Caudate nucleus (tissue), 63 donors: ENCODE measurements at places on chromosomes 1 and 21.

DNA sequence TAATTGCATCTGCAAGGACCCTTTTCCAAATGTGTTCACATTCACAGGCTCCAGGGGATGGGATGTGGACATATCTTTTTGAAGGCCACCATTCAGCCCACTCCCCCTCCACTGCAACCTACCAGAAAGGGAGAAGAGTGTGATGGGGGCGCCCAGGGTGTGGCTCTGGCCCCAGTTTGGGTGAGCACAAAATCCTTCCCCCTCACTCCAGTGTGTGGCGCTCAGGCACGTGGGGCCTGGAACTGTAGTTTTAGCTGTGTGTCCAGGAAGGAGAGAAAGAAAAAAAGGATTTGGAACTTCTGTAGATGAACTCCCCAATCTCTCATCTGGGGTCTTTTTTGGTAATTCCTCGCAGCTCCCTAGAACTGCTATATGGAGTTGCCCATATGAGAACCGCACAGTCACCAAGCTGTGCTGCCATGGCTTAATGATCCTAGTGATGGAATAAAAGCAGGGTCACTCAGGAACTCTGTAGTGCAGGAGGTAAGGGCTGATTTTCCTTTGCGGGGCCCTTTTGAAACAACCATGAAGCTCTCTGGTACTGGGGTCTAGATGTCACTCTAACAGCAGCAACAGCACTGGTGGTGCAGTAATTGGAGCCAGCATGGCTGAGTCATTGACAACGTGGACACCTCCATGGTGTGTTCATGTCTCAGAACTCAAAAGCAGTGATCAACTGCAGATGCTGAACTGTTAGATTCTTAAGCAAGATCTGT is 17.0 kb downstream of the AGT start:
- no peak for DNase-seq

DNA sequence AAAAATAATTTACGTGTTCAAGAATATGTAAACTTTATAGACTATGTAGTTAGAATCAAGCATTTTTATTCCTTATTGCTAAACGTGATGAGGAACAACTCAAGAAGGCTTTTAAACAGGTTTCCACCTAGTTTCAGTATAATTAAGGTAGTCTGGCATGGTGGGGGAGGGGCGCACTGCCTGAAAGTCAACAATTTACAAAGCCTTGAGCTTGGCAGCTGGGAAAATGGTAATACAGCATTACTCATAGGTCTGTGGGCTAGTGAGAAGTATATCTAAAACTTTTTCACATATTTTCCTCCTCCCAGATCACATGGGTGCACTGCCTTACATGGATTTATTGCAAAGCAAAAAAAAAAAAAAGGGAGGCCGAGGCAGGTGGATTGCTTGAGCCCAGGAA is 75.2 kb downstream of the EVI5 start:
- DNase-seq, result no peak

DNA sequence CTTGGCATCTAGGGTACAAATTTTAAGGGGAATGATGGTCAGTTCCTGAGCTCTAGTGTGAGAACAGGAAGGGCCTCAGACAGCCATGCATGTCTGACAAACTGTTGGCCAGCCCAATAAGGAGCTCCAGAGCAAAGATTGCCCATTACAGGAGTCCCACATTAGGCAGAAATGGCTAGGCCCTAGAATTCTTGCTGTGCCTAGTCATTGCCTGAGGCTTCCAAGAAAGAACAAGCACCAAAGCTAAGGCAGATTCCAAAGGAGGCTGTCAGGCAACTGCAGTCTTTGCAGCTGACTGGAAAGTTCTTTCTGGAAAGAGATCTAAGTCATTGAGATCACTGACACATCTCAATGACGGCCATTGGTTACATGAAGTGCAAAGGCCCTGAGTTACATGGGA is 3.9 kb upstream of the STIL start:
- no peak for DNase-seq

GRCh38 chr1:65963156-65963888 is 170.6 kb downstream of the PDE4B start:
- no peak for DNase-seq

DNA sequence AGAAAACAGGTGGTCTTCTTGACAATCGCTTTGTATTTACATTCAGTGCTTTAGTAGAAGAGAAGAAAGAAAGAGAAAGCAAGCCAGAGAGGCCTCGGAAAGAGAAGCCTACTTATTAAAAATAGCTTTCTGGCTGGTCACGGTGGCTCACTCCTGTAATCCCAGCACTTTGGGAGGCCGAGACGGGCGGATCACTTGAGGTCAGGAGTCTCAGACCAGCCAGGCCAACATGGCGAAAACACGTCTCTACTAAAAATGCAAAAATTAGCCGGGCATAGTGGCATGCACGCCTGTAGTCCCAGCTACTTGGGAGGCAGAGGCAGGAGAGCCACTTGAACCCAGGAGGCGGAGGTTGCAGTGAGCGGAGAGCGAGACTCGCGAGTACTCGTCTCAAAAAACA is 1.8 kb upstream of the SLC19A2 start:
- DNase-seq, result no peak
